ENCODE measurements at places on chromosomes 7 and 10. TPM values are rescaled to one million over a fixed set of nuclear protein-coding genes. Genes with fewer than 3 reads are reported as not detected.
A peak's percentile ranks its signal among the peaks of the same experiment; 100 is the strongest.

GRCh38 chr10:86254526-86255174 lies 111.9 kb downstream of the GRID1 start:
- no peak for DNase-seq

DNA sequence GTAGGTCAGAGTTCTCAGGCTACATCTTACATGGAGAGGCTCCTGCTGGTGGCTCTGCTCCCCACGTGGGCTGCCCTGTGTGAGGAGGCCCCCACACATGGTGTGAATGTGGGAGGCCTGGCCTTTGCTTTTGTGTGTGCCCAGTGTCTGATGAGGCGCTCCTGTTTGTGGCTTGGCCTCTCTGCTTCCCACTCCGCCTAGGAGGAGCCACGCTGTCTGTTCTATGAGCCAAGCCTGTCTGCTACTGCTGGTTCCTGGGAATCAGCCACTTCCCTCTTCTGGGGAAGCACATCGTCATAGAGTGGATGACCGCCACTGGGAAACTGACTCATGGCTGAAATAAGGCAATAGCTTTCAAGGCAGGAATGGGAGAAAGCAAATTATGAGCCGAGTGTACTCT lies 87.1 kb downstream of the CYP26A1 start:
- DNase-seq = no peak

SERPINE1 gene
- 700 TPM for total RNA-seq

PDZD8 gene
- 26.1 TPM for total RNA-seq

GRCh38 chr10:46539596-46540411 lies 16.7 kb downstream of the GPRIN2 start:
- peak; percentile 53 for DNase-seq

- DNase-seq = no peak
Measured at GRCh38 chr7:101560856-101561255, 68.2 kb downstream of the MYL10 start.

GRCh38 chr10:77970869-77971803 lies 44.6 kb upstream of the DLG5 start:
- peak; percentile 99 for DNase-seq

- no peak for DNase-seq
Measured at GRCh38 chr7:1555813-1556543, at the start of gene TMEM184A. Gene TMEM184A (minus strand): TSS chr7:1556205. CDS start chr7:1555484, 721 bp downstream.

CYP3A7 gene
- not detected for total RNA-seq

- DNase-seq = no peak
Measured at GRCh38 chr10:20672741-20673140, 224.4 kb downstream of the NEBL start.

GRCh38 chr10:69728335-69728870 lies 73.3 kb upstream of the COL13A1 start:
- peak; percentile 65 for DNase-seq

- DNase-seq = no peak
Measured at GRCh38 chr7:100555701-100556100, 16.7 kb downstream of the AGFG2 start.

GRCh38 chr7:30302656-30303311 lies 18.4 kb downstream of the ZNRF2 start:
- no peak for DNase-seq

MDFIC gene
- total RNA-seq = 39.3 TPM

GCK gene
- 0.43 TPM for total RNA-seq

DNA sequence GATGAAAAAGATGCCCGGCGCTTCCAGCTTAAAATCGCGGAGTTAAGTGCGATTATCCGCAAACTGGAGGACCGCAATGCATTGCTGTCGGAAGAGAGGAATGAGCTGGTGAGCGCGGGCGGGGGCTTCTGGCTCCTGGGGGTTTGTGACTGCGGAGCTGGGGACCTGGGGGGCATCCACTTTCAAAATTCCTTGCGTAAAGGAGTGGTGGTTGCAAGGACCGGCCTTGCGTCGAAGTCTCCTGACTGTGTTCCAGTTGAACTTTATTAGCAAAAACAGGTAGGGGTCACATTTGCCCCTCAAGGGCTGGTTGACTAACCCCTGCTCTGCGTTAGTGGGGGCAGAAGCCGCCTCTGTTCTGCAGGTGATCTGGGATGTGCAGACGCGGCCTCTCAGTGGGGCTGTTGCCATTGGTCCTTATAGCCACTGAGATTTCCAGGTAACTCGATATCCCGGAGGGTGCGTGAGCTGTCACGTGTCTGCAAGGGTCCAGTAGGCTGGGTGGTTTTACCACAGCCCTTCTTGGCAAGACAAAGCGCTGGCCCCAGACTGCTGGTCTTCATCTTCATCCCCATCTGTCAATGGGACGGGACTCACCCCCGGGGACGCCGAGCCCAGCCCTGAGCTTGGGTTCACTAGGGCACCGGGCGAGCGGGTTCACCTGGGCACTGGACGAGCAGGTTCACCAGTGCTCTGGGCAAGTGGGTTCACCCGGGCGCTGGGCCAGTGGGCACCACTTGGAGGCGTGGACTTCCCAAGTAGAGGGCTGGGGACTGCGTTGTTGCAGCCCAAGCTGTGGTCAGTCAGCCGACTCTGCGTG lies 51.5 kb upstream of the DPYSL4 start:
- DNase-seq = no peak

DNA sequence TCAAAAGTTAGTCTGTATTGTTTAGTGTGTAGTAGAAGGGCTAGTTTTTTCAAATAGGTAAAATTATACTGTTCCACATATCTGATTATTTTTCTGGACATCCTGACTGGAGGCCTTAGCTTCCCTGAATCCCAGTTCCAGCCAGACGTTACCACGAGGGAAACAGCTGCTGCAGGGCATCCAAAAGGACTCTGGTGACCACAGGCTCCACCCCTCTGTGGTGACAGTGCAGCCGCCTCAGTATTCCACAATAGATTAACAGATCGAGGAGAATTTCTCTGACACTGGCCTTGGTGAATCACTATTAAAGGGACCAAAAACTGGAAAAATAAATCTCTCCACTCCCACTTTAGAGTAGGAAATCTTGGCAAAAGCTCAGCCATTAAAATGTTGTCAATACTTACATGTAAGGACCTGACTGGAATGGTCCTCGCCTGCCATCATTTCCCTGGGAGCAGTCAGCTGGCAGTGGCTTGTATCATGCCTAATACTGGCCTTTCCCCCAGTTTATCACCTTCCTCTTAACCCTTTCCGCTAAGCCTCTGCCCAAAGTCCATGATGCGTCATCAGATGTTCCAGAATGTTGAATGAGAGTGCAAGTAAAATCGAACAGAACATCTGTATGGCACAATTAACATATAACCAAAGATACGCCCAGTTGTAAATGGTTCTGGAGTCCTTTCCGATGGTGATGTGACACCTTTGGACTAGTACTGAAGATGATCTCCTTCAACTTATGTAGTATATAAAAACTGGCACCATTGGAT lies 31.6 kb downstream of the ENO4 start:
- no peak for DNase-seq

DNA sequence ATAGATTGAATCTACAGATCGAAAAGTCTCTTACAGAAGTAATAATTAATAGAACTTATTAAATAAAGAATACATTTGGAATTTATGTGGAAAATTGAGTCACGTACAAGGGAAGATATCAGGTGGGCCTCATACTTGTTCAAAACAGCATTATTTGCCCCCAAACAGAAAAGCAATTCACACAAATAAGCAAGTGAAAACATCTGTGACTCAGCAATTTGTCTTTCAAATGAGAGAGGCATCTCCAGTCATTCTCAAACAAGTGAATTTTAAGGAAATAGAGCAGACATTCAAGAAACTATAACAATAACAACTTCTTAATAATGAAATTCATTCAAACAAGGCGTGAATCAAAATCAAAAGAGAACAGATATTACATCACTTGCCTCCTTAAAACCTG lies 50.1 kb downstream of the SEMA3A start:
- peak; percentile 22 for DNase-seq

- DNase-seq = no peak
Measured at GRCh38 chr7:113144817-113145216, 26.5 kb upstream of the SMIM30 start.

ZC3HAV1 gene
- total RNA-seq = 56.6 TPM

SHTN1 gene
- total RNA-seq = 2.2 TPM

Measured in fibroblast of villous mesenchyme (primary cell).